Astrocyte of the cerebellum (primary cell): ENCODE measurements at places on chromosomes 12 and 14.
A peak's percentile ranks its signal among the peaks of the same experiment; 100 is the strongest.

DNA sequence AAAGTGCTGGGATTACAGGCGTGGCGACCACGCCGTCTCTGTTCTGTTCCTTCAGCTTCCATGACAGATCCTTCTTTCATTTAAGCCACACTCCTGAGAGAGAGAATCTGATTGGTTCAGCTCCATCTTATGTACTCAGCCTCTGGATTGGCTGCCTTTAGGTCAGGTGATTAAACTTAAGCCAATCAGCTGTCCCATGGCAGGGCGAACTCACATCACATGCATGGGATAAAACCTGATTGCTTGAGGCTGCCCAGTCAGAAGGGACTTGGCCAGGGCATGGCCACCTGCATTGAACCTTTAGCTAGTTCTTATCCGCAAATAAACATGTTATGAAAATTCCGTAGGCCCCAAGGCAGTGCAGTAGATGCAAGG, 274.2 kb downstream of the SUDS3 start:
- no peak for DNase-seq

GRCh38 chr12:68159681-68160304, at the start of gene IFNG:
Gene IFNG (minus strand): TSS chr12:68159740. CDS start chr12:68159615, 125 bp downstream.
- DNase-seq, result no peak

DNA sequence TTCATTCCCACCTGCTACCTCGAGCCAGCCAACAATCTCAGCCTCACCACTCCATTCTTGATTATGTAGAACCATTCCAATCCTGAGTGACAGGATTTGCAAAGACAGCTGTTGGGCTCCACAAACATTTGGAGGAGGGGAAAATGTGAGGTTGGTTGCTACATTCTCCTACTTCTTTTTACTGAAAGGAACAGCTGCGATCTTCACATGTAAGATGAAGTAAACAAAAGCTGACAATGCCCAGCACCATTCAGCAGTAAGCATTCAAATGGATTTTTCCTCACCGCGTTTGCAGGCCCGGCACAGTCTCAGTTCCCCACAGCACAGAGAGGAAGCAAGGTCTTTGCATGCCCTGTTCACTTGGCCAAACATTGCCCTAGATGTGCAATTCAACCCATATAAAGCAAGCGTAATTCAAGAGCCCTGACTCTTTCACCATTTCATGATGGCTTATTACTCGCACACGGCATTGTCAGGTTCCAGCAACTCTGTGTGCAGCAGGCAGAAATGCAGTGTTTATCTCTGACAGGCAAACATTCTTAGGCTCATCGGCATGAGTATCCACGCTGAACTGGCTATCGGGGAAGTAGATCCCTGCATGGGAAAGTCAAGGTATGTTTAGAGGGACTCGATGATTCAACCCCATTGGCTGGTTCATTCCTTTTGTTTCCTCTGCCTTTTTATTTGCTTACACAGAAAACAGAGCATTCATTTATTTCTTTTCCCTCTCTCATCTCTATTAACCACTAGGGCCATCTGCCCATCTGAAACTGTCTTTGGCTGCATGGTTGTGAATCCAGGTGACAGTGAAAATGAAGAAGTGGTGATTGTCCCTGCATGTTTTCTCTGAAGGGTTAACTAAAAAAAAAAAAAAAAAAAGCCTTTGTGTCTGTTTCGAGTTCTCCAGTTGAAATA, 236.1 kb upstream of the PLEKHG7 start:
- DNase-seq, result peak; percentile 36

GRCh38 chr12:124640056-124640455, 72.6 kb upstream of the NCOR2 start:
- DNase-seq, result no peak

- no peak for DNase-seq
Observed at GRCh38 chr12:124319368-124320050, 24.6 kb downstream of the RFLNA start.

DNA sequence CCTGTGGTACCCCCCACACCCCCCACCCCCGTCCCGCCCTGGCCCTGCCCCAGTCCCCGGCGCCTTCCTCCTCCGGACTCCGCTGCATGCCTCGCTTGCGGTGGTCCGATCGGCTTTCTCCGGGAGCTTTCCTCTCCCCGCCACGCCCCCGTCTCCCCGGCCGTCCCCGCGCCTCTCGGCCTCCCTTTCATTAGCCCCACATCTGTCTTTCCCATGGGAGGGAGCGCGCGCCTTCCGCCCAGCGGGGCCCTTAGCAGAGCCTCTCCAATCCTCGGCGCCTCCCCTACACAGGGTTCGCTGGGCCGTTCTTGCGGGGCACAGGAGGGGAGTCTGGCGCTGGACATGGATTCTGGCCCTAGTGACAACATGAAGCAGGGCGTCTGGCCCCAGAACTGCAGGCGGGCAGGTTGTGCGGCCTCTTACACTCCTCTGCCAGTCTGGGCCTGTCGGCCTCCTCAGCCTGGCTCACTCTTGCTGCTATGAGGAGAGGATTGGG, 1.5 kb upstream of the EFS start:
- no peak for DNase-seq
